ENCODE measurements at places on chromosomes 7 and 10. TPM values are rescaled to one million over a fixed set of nuclear protein-coding genes. Genes with fewer than 3 reads are reported as not detected.

COPS6 gene
- 97.1 TPM for total RNA-seq

TBXAS1 gene
- total RNA-seq, result 11.8 TPM

CNNM1 gene
- total RNA-seq, result 0.54 TPM

NFE2L3 gene
- total RNA-seq, result 15.3 TPM

JCAD gene
- total RNA-seq, result not detected

SLC26A3 gene
- total RNA-seq, result not detected

DNA sequence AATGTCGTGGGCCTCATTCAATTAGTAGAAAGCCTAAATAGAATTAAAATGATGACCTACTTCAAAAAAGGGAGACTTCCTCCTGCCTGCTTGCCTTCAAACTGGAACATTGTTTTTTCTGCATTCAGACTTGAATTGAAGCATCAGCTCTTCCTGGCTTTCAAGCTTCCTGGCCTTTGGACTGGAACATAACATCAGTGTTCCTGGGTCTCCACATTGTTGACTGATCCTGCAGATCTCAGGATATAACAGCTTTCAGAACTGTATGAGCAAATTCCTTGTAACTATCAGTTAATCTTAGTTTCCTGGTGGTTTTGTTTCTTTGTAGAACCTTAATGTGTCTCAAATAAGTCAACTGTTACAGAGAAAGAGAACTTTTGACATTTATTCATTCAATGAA, 18.6 kb downstream of the MAGI2 start:
- no peak for DNase-seq
- H3K4me3 ChIP-seq, result no peak overlapping the region
- H3K36me3 ChIP-seq, result no peaks in the 10 kb centered on the region
- H3K27me3 ChIP-seq, result no peaks in the 10 kb centered on the region

GRCh38 chr7:27329909-27330308, 87.3 kb downstream of the EVX1 start:
- no peaks in the 10 kb centered on the region for H3K36me3 ChIP-seq
- H3K27ac ChIP-seq, result no peak overlapping the region
- no peaks in the 10 kb centered on the region for H3K4me1 ChIP-seq
- DNase-seq, result no peak

DNA sequence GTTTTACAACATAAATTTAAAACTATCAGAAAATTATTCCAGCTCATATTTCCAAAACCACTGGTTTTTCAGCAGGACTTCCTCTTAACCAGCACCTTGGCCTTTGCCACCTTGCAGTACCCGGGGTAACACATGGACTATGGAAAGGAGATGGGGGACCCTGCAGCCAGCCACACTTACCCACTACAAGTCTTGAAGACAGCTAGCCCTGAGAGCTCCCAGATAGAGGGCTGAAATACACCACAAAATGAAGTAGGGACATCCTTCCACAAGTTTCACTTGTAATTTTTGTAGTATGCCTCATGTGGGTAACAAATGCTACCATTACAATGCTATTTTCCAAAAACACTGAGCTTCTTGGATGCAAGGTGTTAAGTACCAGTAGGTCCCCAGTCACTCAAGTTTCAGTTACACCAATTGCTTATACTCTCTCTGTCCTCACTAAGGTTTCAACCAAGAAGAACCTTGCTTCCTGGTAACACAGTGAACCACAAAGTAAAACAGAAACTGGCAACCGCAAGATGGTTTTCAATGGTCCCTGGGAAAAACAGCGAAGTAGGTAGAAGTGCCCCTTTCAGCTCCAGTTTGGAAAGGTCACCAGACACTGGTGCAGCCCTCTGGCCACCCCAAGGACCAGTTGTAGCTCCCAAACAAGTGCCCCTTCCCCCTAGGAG, 110.9 kb downstream of the SGMS1 start:
- H3K27me3 ChIP-seq, result no peaks in the 10 kb centered on the region
- peak; percentile 54 for DNase-seq
- peaks cover 53% of the 10 kb centered on the region for H3K4me1 ChIP-seq
- peak overlapping the region; percentile 23 for H3K4me3 ChIP-seq
- peak overlapping the region; percentile 81 for H3K27ac ChIP-seq

GRCh38 chr10:48582970-48583369, 21.9 kb downstream of the ARHGAP22 start:
- H3K36me3 ChIP-seq, result no peaks in the 10 kb centered on the region
- H3K27ac ChIP-seq, result no peak overlapping the region
- H3K4me3 ChIP-seq, result no peak overlapping the region
- no peak for DNase-seq

DNA sequence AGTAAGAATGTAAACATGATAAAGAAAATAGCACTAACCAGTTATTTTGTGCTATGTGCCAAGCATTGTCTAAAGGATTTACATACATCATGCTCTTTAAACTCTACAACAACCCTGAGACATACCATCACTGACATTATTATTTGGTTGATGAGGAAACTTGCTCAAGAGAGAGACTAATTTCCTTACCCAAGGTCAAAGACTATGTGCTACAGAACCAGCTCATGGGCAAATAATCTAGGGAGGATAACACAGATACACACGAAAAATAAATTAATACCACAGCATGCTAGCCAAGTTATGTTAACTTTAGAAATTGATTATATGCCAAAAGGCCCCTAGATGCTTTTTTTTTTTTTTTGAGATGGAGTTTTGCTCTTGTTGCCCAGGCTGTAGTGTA, 2.7 kb downstream of the ANKRD16 start:
- H3K27me3 ChIP-seq, result no peaks in the 10 kb centered on the region
- H3K4me3 ChIP-seq, result no peak overlapping the region
- H3K36me3 ChIP-seq, result peaks cover 33% of the 10 kb centered on the region
- DNase-seq, result no peak
- H3K27ac ChIP-seq, result no peak overlapping the region

DNA sequence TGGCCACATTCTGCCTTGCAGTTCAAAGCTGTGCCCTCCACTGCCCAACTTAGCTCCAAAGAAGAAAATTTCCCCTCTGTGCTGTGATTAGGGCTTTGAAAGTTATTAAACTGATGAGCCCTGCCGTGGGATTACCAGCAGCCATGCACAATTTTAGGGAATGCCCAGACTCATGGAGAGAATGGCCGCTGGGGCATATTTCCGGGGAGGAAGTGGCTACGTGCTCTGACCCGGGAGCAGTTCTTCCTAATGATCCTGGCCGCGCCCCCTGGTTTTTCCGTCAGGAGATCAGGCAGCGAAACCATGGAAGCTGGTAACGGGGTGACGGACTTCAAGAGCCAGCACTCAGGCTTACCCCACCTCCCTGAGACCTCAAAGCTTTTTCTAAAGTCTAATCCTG, 365.5 kb upstream of the PFKP start:
- no peak for DNase-seq
- H3K4me3 ChIP-seq, result no peak overlapping the region
- no peak overlapping the region for H3K27ac ChIP-seq
- no peaks in the 10 kb centered on the region for H3K36me3 ChIP-seq

- H3K36me3 ChIP-seq, result no peaks in the 10 kb centered on the region
- no peak overlapping the region for H3K27ac ChIP-seq
- no peaks in the 10 kb centered on the region for H3K27me3 ChIP-seq
Measured at GRCh38 chr10:47065903-47066302, 154.7 kb downstream of the PTPN20 start.
